ENCODE measurements at places on chromosomes 11 and 22.
A peak's percentile ranks its signal among the peaks of the same experiment; 100 is the strongest.

GRCh38 chr11:87063982-87064381 is 26.2 kb downstream of the TMEM135 start:
- DNase-seq: no peak

GRCh38 chr22:46763051-46763705 is 728 bp downstream of the TBC1D22A start:
- no peak for DNase-seq

DNA sequence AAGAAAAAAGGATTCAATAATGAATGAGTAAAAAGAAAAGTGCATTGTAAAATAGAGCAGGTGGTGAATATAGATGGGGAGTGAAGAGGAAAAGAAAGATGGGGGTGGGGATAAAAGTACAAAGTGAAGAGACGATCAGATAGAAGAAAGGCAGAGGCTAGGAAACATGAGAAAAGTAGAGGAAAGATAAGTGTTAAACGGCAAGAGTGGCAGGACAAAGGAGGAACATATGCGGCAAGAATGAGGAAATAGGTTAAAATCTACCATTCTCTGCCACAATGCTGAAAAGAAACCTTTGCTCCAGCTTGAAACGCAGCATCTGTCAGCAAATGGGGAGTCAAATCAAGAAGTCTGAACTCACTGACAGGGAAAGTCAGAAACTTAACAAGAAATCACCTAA is 6.8 kb downstream of the FUT4 start:
- no peak for DNase-seq

GRCh38 chr11:111561791-111562325 is 21.3 kb downstream of the LAYN start:
- DNase-seq: no peak

- no peak for DNase-seq
Observed at GRCh38 chr11:115996808-115997188, 492.6 kb upstream of the CADM1 start.

DNA sequence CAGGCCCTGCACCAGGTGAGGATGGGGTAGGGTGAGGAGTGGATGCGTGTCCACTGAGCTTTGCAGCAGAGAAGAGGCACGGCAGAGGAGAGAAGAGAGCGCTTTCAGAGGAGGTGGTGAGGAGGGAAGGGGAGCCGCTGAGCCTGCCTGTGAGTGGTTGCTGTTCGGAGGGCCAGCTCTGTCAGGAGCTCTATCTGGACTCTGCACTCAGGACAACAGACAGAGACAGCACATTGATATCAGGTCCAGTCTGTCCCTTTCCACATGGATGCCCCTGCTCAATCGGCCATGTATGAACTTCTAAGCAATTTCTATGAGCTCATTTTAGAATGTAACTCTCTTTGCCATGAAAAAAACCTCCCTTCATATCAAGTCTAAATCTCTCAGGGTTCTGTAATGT is 158.6 kb downstream of the KIRREL3 start:
- DNase-seq: no peak

DNA sequence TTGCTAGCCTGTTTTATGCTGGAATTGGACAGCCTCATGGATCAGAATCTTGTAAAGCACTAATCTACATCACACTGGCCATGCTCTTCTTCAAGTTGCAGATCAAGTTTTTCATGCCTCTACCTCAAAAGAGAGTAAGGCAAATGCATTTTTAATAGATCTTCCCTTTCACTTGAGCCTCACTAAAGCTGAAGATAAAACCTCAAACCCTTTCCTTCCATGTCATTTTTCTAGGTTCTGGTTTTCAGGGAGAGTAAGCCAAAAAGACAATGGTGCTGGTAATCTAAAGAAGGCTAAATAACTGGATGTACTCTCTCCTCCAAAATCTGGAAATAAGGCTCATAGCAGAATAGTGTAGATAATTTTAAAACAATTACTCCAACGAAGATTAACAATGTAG is 28.3 kb downstream of the POU2AF1 start:
- DNase-seq: no peak

GRCh38 chr11:73321604-73322381 is 13.7 kb downstream of the ARHGEF17 start:
- DNase-seq: no peak

GRCh38 chr22:29701155-29701999 is 18.4 kb upstream of the CABP7 start:
- DNase-seq: no peak

- no peak for DNase-seq
Observed at GRCh38 chr11:8168485-8169257, at the start of gene RIC3. TSS of gene RIC3 (minus strand) at chr11:8169025. CDS start at chr11:8168989, 36 bp downstream.

DNA sequence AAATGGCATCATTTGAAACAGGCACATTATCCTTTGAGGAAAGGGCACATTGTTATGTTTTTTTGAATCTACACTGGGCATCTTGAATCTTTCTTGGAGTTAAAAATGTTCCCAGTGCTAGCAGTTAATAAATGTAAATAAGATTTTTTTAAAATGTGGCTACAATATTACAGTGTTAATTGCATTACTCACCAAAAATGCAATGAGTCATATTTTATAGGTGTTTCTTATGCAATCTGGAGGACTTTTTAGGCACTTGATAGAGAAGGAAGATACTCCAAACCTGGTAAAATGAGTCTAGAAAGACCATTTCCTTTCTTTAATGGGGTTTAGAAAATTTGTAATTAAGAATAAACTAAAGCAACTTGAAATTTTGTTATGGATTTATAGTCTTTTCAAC is 238.0 kb downstream of the METTL15 start:
- no peak for DNase-seq

- DNase-seq: no peak
Observed at GRCh38 chr11:788953-789940, 643 bp downstream of the CEND1 start.

DNA sequence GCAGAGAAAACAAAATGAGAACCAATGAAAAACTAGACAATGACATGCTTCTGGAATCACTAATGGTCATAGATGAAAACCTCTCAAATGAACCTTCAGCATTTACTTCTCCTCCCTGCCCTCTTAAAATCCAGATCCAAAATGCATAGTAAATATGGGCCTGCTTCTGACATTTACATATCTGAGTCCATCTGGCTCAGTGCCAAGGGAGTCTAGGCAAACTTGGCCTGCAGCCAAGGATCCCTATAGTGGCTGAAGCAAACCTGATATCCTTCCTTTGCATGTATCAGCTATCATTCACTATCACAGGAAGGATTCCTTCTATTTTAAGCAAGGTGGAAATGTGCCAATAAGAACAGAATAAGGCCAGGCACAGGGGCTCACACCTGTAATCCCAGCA is 104.8 kb downstream of the C11orf58 start:
- DNase-seq: no peak

GRCh38 chr22:29320546-29320945 is 5.0 kb upstream of the RASL10A start:
- DNase-seq: no peak

DNA sequence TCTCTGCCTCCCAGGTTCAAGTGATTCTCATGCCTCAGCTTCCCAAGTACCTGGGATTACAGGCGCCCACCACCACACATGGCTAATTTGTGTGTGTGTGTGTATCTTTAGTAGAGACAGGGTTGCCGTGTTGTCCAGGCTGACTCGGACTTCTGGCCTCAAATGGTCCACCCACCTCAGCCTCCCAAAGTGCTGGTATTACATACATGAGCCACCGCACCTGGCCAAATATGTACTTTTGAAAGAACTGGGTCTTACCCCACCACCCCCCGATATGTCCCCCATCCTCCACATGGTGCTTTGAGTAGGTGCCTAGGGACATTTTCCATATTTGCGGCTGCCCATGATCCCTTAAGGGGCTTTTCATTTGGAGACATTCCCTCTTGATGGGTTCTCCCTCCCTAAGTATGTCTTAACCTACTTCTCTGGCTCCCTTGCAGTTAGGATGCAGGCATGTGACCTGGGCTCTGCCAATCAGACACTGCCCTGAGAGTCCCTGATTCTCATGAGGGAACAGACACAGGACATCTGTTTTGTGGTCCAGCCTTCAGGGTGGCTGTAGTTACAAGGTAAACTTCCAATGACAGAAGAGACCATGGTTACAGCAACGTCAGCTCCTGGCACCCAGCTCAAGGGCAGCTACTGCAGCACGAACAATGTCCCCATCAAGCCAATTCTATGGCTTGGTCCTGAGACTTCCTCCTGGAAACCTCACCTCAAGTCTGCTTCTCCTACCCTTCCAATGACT is 48.4 kb downstream of the CHST1 start:
- DNase-seq: no peak

- DNase-seq: no peak
Observed at GRCh38 chr22:19713650-19714311, 522 bp upstream of the SEPTIN5 start.

- no peak for DNase-seq
Observed at GRCh38 chr22:25782831-25783230, 40.8 kb downstream of the MYO18B start.

- DNase-seq: peak; percentile 46
Observed at GRCh38 chr22:50270666-50271394, 650 bp upstream of the MAPK11 start.

DNA sequence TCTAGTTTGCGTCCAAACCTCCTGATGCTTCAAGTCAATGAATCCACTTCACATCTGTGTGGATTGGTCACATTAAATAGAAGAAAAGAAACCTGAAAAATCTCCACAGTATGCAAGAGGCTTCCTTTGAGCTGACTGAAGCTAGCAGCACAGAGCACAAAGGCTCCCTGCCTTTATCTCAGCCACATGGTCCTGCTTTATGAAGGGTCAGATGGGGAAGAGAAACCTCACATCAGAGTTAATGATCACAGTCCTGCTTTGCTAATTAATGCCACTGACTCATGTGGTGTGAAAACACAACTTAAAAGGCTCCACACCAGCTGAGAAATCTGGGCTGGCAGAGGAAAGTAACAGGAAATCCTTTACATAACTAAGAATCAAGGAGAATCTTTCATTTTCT is 1291.0 kb downstream of the LRRC4C start:
- no peak for DNase-seq

DNA sequence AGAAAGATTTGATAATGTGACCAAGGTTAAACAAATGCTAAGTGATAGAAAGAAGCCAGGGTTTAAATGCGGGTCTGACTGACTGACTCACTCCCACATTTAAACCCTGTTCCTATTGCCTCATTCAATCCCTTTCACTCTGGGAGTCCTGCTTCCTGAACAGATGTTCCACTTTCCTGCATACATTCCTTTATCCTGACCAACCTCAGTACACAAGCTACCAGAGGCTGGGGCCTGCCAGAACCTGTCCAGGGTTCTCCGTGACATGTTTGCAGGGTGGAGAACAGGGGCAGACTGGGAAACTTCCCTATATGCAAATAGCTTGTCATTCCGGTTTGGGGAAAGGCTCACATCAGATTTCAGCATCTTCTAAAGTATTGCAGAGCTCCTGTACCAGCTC is 3.0 kb upstream of the ANKK1 start:
- DNase-seq: no peak

- no peak for DNase-seq
Observed at GRCh38 chr11:19805827-19806226, 93.2 kb downstream of the NAV2 start.

- no peak for DNase-seq
Observed at GRCh38 chr11:85028329-85029101, 598.6 kb downstream of the DLG2 start.

DNA sequence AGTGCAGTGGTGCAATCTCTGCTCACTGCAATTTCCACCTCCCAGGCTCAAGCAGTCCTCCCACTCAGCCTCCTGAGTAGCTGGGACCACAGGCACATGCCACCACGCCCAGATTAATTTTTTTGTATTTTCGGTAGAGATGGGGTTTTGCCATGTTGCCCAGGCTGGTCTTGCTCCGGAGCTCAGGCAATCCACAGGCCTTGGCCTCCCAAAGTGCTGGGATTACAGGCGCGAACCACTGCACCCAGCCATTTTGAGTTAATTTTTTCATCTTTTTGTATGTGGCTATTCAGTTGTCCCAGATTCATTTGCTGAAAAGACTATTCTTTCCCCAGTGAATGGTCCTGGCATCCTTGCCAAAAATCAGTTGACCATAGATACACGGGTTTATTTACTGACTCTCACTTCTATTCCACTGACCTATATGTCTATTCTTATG is 63.6 kb downstream of the MAPK1 start:
- no peak for DNase-seq

DNA sequence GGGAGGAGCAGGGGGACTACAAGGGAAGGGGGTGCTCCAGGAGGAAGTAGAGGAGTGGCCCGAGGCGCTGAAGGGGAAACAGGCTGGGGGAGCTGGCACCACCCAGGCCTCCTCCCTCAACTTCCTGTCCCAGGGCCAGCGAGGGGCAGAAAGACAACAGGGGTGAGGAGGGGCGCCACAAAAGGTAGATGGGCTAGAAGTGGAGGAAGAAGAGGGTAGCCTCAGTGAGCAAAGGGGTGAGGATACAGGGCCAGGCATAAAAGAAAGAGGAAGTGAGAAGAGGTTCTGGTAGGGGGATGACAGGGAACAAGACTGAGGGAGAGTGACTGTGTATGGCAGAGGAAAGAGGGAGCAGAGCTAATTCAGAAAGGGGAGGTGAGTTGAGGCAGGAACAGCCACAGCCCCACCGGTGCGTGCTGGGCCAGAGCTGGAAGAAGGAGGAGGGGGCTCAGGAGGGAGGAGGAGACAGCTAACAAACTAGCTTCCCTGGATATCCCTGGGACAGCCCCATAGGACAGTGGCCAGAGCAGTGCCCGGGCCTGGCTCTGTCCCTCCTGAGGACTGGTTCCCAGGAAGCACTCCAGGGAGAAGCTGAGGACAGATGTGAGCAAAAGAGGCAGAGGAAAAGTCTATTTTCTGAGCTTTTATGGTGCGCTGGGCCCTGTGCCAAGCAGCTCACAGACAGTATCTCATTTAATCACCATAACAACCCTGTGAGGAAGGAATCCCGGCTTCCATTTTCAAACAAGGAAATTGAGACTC is 8.5 kb downstream of the DCHS1 start:
- no peak for DNase-seq

- DNase-seq: peak; percentile 9
Observed at GRCh38 chr11:123454060-123454651, 24.1 kb downstream of the GRAMD1B start.

DNA sequence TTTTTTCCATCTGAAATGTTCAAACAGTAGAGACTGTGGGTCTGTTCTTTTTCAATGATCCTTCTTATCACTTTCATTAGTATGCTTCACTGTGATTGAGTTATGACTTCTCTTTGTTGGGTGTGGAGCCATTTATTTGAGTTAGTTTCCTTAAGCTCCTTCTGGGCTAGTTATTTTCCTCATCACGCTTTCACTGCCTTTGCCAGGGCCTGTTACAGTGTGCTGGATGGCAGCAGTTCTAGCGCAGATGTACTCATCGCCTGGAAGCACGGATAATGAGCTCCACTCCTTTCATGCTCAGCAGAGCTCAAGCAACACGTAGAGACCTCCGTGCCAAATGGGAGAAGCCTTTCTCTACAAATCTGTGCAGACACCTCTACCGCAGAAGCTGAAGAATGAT is 7.0 kb upstream of the ARHGAP42 start:
- no peak for DNase-seq

- DNase-seq: no peak
Observed at GRCh38 chr11:34395916-34396550, 38.2 kb upstream of the ABTB2 start.

DNA sequence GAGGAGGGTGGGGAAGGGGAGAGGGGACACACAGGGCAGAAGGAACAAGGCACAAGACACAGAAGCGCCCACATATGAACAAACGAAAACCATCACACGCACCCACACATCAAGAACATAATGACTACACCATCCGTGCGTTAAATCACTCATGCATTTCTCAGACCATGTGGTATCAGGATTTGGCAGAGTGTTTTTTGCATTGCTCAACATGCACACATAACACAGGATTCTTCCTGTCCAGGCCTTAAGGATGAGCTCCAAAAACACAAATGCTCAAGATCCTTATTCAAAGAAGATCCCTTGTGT is 309.5 kb downstream of the CADM1 start:
- DNase-seq: no peak

- DNase-seq: no peak
Observed at GRCh38 chr11:26229257-26229656, 102.7 kb upstream of the ANO3 start.

- DNase-seq: no peak
Observed at GRCh38 chr11:70869054-70869453, 383.3 kb downstream of the SHANK2 start.

All from stimulated activated CD8-positive, alpha-beta memory T cell treated with anti-CD3 and anti-CD28 coated beads, Interleukin-4, amount 100 ng/mL, for 1 hour (primary cell).